ENCODE measurements at places on chromosomes 16 and 17.

DNA sequence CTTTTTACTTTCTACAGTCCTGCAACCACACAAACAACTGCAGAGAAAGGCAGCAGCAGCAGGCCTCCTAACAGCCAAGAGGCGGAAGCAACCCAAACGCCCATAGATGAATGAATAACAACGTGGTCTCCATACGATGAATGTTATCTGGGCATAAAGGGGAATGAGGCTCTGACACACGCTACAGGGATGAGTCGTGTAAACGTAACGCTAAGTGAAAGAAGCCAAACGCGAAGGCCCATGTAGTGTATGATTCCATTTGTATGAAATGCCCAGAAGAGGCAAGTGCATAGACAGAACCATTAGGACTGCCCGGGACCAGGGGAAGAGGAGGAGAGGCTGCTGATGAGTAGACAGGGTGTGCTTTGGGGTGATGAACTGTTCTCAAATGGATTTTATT lies 94.8 kb upstream of the DNAH17 start:
- DNase-seq: no peak

DNA sequence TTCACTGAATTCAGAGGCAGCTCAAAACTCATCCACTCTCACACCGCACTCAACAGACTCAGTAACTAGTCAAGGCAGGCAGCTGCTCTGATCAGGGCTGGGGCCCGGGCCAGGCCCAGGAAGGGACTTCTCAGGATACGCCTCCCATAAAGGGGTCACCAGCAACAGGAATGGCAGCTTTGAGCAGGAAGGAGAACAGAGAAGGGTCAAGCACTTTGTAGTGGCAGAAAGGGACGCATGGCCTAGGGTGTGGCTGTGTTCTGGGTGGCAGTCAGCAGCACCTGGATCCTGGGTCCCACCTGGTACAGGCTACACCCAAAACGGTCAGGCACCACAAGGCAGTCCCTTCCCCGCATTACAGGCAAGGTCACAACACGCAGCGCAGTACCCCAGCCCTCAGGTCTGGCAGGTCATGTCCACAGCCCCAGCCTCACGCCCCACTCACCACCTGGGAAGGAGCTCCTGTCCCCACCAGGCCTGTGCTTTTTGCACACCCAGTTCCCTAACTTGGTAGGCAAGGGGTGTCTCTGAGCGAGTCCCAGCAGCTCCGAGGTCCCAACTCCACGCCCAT lies 99.7 kb downstream of the ZNF778 start:
- DNase-seq: no peak

GRCh38 chr17:79991924-79992648 lies 43.6 kb downstream of the TBC1D16 start:
- DNase-seq: no peak

GRCh38 chr17:1620486-1620885 lies 8.1 kb downstream of the SLC43A2 start:
- no peak for DNase-seq

DNA sequence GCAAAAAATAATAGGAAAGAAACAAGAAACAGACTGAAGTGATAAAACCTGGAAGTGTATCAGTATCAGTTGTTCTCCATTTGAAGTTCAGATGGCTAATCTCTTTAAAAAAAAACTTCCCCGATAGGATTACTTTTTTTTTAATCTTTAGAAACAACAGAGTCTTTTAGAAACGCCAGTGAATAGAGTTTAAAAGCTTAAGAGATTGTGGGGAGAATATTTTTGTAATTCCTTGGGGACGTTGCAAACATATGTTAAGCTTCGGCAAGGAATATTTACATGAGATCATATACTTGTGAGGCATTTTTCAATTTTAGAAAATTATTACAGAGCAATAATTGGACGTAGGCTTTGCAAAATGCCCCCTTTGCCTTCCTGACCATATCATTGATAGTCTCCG lies 13.2 kb downstream of the MAF start:
- DNase-seq: no peak

- DNase-seq: no peak
Measured at GRCh38 chr17:50108556-50108955, 13.4 kb downstream of the PDK2 start.

Data from vagina (tissue), 2 donors.